Mammary microvascular endothelial cell (primary cell): ENCODE measurements at places on chromosomes 3 and 15. TPM values are rescaled to one million over a fixed set of nuclear protein-coding genes. Genes with fewer than 3 reads are reported as not detected.

Gene ZNF80
- total RNA-seq, result not detected in 2 replicates

Gene SLC27A2
- 0.34 and 1.2 TPM in 2 replicates for total RNA-seq

Gene KBTBD13
- not detected in 2 replicates for total RNA-seq

Gene GP5
- total RNA-seq, result 0.13 TPM in 1 of 2 replicates, not detected in the other

Gene THPO
- not detected in 2 replicates for total RNA-seq

Gene CLEC3B
- total RNA-seq, result not detected in 2 replicates

Gene CHRM5
- total RNA-seq, result not detected in 2 replicates

Gene C3orf49
- total RNA-seq, result not detected in 2 replicates

Gene RAB27A
- 6.3 and 11.3 TPM in 2 replicates for total RNA-seq

Gene HPS3
- 29.0 and 32.5 TPM in 2 replicates for total RNA-seq

Gene CADPS
- not detected in 2 replicates for total RNA-seq

Gene RPUSD2
- 12.0 and 24.2 TPM in 2 replicates for total RNA-seq

Gene CAMKV
- not detected in 2 replicates for total RNA-seq

Gene ACTRT3
- 6.1 and 6.7 TPM in 2 replicates for total RNA-seq

Gene RTP1
- not detected in 2 replicates for total RNA-seq

Gene ADAMTS17
- 0.10 TPM in 1 of 2 replicates, not detected in the other for total RNA-seq

Gene ARL14
- not detected in 2 replicates for total RNA-seq

Gene CDCP1
- 1.1 and 1.6 TPM in 2 replicates for total RNA-seq

Gene SLC12A1
- total RNA-seq, result not detected in 2 replicates

Gene CFAP20DC
- total RNA-seq, result 2.4 and 3.3 TPM in 2 replicates

Gene TMEM87A
- total RNA-seq, result 30.5 and 35.0 TPM in 2 replicates

Gene NR2E3
- 0.13 TPM in 1 of 2 replicates, not detected in the other for total RNA-seq

Gene TGM4
- 0.07 and 0.20 TPM in 2 replicates for total RNA-seq

Gene TMC3
- total RNA-seq, result not detected in 2 replicates
